ENCODE measurements at places on chromosomes 5 and 9.

DNA sequence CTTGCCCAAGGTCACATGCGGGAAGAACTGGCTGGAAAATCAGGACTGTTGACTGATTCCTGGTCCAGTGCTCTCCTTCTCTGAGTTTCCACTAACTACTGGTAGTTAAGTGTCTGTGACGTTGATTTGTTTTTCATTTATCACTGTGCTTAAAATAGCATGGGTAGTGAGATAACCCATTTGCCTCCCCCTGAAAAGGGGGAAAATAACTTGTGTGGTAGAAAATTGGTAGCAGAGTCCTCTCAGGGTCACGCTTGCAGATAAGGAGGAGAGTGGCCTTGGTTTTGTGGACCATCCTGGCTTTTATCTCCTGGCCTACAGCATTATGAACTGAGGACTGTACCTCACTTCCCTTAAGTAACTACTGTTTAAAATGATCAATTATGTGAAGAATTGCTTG lies 10.9 kb downstream of the FUBP3 start:
- no peak for DNase-seq

GRCh38 chr5:135230251-135230925 lies 168.6 kb downstream of the MACROH2A1 start:
- no peak for DNase-seq

- no peak for DNase-seq
Measured at GRCh38 chr5:65774346-65774745, 52.3 kb downstream of the NLN start.

DNA sequence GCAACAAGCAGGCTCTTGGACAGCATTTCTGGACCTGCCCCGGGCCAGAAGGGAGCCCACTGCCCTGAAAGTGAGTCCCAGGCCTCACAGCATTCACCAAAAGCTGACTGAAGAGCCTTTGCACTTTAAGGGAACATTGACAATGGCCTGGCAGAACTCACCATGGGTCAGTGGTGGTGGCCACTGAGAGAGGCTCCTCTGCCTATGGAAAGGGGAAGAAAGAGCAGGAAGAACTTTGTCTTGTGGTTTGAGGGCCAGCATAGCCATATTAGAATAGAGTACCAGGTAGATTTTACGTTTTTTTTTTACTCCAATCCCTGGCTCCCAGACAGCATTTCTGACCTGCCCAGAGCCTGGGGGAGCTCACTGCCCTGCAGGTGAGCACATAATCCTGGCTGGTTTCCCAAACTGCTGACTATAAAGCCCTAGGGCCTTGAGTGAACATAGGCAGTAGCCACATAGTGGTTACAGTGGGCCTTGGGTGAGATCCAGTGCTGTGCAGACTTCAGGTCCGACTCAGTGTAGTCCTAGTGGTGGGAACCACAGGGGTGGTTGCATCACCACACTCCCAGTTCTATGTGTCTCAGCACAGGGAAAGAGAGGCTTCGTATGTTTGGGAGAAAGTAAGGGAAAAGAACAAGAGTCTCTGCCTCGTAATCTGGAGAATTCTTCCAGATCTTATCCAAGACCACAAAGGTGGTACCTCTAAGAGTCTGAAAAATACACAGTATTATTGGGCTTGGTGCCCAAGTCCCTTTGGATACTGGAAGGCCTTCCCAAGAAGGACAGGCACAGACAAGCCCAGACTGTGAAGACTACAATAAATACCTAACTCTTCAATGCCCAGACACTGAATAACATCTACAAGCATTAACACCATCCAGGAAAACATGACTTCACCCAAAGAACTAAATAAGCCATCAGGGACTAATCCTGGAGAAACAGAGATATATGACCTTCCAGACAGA lies 89.5 kb downstream of the TSSK1B start:
- DNase-seq = no peak

DNA sequence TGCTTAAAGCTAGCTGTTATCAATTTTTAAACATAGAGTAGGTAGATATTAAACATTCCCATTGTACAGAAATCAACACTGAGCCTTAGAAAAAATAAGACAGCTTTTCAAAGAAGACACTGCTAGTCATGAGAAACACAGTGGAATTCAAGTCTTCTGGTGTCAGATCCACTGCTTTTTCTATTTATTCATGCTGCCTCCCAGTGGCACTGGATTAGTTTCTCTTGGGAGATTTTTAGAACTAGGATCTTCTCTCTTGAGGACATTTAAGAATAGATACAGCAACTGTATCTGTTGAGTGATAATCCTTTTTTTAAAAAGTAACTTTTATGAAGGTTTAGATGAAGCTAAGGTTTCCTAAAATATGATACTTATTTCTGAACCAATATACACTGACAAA lies 1635.4 kb upstream of the C9orf72 start:
- DNase-seq = no peak

GRCh38 chr9:38047301-38048251 lies 21.5 kb downstream of the SHB start:
- DNase-seq = no peak

DNA sequence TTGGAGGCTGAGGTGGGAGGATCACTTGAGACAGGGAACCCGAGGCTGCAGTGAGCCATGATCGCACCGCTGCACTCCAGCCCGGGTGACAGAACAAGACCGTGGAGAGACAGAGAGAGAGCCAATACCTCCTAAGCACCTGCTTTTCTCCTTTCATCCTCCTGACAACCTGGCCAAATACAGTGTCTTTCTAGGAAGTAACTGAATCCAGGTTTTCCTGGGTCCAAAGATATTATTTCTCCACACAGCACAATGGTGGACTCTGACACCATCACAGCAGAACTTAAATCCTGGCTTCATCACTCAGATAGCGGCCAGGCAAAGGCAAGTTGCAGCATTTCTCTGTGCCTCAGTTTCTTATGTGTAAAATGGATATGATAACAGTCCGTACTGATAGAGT lies 21.9 kb downstream of the DUSP1 start:
- DNase-seq = no peak

DNA sequence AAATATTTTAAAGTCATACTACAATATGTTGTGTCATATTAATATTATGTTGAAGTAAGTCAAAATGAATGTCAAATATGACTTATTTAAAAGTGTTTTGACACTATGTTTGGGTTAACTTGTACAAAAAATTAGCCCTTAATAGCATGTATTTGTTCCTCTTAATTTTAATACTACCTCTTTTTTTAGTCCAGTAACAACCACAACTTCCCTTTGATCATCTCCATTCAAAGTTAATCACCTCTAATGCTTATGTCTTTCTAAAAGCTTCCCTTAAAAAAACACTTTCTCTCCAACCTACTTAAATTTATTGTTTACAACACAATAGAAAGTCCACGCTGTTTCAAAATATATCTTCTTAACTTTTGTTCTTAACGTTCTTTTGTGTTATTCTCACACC lies 9.6 kb downstream of the SLCO4C1 start:
- DNase-seq = no peak

DNA sequence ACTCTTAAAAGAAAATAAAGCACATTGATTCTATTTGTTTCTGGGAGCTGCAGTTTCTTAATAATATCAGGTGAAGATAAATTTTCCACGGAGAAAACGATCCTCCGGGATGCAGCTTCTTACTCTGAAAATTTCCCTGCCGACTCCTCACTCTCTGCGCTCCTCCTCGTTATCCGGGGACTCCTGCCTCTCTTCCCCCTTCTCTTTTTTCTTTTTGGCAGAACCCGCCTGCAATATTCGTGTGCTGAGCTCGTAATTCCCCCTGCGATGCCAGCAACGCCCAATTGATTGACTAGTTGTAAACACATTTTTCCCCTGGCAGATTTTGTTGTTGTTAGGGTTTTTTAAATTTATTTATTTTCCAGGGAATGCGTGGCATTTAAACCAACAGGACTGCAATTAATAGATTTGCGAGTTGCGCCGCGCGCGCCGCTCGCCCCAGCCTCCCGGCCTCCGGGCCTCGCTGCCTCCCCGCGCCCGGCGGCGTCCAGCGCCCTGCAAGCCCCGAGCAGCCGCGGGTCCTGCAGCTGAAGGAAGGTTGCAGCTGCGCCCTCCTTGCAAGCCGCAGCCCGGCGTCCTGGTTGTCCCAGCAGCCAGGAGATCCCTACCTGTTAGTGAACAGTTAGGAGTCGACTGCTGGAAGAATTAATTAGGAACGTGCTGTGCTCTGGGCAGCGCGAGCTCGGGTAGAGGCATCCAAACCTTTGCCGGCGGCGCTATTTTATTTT lies 2.2 kb downstream of the NTNG2 start:
- DNase-seq = no peak

GRCh38 chr5:177546258-177546741 lies 8.1 kb downstream of the FAM193B start:
- DNase-seq = no peak

GRCh38 chr9:126536131-126536530 lies 77.6 kb upstream of the LMX1B start:
- DNase-seq = no peak

GRCh38 chr5:149323210-149323609 lies 22.1 kb upstream of the GRPEL2 start:
- DNase-seq = no peak

DNA sequence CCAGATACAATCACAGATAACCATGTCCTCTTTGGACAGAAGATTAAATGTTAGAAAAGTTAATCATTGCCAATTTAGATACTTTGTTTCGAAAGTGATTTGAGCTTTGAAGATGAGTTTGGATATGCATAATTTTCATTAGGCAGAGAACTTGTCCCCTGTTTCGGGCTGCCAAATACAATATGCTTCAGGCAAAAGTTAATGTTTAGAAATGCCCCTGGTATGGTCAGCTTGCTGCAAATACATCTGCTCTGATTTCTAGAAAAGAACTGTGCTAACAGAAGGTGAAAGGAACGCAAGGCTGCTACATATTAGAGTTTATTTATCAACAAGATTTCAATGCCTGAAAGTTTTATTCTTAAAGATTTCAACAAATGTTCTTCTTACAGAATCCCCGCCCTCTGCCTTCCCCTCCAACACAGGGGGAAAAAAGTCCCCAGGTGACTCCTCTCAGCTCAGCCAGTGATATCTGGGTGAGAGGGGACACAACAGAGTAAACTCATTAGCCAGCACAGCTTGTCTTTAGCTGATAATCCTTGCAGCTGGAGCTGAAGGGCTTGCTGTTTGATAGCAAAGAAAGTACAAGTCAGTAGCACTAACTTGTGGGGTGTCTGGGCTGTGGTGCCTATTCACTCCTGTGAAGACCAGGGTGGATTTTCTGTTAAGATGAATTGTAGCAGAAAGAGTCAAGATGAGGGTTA lies 435.7 kb downstream of the DMAC1 start:
- DNase-seq = no peak

DNA sequence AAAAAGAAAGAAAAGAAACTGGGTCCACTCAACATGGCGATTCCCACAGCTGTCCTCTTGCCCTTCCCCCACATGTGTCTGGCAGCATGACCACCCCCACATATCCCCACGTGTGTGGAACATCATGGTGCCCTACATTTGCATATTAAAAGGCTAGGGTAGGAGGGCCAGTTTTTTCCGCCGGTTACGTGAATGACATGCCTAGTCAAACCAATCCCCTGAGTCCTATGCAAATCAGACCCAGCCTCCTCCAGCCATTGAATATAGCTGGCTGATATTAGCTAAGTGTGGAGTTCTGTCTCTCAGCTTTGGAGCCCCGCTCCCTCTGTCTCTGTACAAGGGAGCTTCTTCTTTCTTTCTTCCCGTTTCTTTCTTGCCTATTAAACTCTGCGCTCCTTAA lies 33.0 kb upstream of the CCDC112 start:
- no peak for DNase-seq
